Femur (tissue), 1 donor: ENCODE measurements at places on chromosomes 7 and 10.

- no peak for DNase-seq
Observed at GRCh38 chr7:8154272-8154671, 107.7 kb downstream of the ICA1 start.

DNA sequence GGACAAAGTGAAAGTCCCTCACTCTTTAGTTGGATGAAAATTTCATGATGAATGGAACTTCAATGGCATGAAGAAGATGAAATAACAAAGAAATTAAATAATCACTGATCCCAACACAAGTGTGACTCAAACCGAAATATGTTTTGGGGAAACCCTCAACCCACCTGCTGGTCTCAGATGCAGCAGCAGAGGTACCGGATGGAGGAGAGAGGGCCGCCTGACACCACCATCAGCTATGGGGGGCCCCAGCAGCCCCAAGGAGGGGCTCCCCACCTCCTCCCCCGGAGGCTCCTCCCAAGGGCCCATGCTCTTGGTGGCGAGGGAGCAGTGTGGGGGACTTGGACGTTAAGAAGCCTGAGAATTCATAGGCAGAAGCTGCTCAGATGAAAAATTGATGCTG, 137.2 kb upstream of the ADARB2 start:
- no peak for DNase-seq

DNA sequence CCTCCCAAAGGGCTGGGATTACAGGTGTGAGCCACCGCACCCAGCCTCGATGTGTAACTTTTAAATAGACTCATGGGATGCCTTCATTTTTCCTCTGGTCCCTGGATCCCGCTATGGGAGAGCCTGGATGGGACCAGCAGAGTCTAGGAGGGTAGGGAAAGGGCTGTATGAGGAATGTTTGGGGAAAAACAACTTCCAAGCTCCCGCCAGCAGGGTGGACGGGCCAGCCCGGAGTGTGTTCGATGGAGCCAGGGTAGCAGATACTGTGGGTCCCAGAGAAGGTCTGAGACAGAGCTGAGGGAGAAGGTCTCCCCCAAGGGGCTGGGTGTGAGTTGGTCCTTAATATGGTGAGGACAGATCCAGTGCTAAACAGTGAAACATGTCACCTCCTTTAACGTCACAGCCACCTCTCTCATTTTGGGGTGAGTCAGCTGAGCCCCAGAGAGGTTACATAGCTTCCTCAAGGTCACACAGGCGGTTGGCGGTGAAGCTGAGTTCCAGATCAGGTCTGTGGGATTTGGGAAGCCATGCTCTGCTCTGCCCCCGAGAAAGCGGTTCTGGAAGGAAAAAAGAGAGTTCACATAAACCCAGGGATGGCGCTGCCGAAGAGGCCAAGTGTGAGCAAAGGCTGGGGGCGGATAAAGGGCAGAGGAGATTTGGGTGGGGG, 66.4 kb downstream of the MYL10 start:
- no peak for DNase-seq

GRCh38 chr10:88849234-88849633, 2.4 kb downstream of the ANKRD22 start:
- DNase-seq: no peak

GRCh38 chr10:37401225-37401624, 275.8 kb downstream of the ANKRD30A start:
- no peak for DNase-seq

DNA sequence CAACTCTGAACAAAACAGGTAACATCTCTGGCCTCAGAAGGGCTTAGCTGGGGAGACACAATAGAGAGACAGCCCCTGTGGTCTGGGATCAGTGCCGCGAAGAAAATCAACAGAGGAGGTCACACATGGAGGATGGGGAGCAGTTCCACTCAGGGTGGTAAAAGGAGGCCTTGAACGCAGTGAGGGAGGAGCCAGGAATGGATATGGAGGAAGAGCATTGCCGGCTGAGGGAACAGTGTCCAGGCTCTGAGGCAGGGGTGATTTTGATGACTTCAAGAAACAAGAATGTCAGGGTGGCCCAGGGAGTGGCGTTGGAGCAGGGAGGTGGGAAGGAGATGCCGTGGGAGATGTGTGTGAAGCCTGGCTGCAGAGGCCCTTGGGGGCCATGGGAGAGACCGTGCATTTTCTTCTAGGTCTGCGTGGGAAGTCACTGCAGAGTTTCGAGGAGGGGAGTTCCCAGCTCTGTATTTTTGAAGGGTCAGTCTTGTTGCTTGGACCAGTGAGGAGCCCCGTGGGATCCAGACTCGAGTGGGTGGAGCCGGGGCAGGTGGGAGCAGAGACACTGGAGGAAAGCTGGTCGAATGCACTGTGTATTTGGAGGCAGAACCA, 35.7 kb upstream of the SH2D4B start:
- peak; percentile 17 for DNase-seq

GRCh38 chr7:37462138-37462537, 13.5 kb upstream of the ELMO1 start:
- no peak for DNase-seq

DNA sequence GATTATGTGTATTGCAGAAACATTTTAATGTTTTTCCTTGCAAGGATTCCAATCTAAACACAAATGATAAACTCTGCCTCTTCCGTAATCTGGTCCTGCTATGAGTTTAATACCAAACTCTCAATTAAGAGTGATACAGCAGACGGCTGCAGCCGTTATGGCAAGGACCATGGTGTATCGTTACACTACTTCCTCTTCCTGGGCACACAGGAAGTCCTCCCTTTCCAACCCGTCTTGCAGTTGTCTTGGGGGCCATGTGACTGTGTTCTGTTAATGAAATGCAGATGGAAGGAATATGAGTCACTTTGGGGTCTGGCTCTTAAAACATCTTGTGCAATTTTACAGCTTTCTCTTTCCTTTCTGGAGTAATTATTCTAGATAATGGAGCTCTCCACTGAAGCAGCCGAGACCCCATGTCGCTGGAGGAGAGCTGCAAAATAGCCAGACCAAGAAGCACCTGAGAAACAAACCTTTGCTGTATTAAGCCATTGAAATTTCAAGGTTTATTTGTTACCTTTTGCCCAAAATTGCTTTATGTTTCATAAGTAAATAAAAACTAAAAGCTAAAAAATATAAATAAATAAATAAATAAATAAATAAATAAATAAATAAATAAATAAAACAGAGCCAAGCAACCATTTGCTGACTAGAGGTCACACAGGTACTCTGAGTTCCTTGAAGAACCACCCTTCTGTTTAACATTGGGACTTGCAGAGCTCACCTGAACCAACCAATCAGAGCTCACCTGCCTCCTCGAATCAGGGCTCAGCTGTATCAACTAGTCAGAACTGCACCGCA, 74.7 kb downstream of the FRMPD2 start:
- no peak for DNase-seq

DNA sequence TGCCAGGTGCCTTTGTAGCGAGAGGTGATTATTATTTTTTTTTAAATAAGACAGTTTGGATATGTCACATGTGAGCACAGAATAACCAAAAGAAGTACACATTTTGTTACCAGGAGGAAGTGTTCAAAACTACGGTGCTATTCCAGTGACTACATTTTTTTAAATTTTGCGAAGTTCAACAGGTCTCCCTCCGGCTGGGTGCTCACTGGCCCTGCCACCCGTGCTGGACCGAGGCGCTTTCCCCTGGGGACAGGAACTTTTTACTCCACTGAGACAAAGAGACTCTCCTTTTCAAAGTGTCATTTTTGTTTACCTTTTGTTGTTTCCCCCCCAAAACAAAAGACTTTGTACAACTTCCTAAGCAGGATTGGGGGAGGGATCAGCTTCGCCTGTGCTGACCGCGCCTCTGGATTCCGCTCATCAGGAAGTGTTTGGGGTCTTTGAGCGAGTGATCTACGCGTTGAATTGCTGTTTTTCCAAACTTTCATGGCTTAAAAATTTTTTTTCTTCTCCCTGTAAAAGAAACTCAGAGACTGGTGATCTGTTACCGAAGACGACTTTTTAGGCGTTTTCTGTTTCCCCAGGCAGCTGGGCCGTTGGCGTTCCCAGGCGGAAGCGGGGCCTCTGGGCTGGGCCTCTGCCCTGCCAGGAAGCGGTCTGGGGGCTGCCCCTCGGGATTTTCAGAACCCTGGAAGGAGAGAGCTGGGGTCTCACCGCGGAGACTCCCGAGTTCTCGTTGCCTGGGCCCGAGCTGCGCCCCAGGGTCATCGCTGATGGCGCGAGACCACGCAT, 7.2 kb downstream of the EN2 start:
- no peak for DNase-seq

DNA sequence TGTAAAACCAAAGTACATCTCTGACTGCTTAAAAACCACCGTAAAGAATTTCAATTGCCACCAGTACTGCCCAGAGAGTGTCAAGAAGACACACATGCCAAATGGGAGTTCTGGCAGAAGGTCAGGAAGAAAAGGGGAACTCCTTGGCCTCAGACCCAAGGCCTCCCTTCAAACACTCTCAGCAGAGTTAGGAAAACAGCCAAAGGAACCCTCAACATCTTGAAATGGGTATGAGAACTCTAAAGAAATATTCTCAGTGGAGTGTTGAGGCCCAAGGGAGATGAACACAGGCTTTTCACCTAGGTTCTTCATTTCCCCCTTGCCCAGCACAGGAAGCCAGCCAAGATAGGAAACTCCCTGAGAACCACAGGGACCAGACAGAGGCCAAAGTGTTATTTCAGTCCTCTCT, 96.1 kb upstream of the ASAH2 start:
- no peak for DNase-seq

DNA sequence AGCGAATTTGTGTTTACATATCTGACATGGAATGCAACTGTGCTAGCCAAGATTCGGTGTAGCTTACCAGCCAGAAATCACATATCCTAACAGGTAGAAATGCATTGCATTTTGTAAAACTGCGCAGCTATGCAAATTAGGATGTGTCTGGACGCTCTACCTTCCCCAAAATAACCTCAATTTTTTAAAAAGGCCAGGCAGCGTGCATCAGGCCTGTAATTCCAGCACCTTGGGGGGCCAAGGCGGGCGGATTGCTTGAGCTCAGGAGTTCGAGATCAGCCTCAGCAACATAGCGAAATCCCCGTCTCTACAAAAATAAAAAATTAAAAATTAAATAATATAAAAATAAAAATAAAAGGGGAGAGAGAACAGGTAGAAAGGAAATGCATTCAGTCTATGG, 305.0 kb downstream of the TYW1 start:
- no peak for DNase-seq

DNA sequence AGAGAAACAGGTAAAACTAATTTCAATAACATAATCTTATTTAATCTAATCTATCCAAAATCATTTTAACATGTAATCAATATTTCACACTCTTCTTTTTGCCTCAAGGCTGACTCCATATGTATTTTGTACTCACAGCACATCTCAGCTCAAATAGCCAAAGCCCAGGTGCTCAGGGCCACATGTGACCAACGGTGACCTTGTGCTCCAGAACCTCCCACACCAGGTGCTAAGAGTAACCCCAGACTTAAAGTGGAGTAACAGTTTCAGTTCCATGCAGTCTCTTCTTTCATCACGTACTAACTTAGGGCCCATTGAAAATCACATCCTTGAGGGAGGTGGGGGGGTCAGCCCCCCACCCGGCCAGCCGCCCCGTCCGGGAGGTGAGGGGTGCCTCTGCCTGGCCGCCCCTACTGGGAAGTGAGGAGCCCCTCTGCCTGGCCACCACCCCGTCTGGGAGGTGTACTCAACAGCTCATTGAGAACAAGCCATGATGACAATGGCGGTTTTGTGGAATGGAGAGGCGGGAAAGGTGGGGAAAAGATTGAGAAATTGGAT, 47.3 kb downstream of the NCAPG2 start:
- DNase-seq: no peak

DNA sequence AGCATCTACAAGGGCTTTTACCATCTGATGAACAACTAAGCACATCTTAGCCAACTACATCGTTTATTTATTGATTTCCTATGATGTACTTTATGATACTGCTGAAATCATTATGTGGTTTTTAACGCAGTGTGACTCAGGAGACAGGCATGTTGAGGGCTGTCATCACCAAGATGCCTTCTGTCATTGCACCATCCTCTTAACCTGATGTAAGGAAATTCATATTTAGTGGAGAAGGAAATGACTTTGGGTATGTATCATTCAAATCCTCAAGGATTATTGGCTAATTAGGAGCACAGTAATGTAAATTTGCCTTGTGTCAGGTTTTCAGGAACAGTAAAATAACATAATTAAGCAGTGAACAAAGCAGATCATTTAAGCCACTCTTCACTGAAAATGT, 138.5 kb upstream of the MGMT start:
- no peak for DNase-seq

DNA sequence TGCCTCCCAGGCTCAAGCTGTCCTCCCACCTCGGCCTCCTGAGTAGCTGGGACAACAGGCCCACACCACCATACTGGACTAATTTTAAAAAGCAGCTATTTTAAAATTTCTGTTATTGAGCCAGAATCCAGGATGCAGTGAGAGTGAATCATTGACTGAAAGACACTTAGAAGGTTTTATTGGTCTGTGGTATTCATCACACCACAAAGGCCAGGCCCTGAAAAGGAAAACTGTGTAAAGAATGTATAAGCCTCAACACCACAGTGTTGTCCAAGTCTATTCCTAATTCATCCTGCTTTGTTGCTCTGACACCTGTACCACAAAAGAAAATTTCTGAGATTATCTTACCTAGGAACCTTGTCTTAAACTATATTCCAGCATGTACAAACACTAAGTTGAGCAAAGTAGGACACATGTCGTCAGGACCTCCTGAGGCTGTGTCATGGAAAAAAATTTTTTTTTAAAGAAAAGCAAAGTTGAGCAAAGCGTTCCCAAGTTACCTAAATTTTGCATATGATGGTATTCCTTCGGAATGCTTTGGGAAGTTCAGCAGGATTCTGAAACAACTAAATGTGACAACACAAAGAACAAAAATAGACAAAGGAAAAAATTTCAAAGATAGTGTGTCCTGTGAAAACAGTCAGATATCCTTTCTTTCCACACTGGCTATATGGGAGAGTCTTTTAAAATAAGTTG, 129.6 kb upstream of the MKLN1 start:
- DNase-seq: no peak

DNA sequence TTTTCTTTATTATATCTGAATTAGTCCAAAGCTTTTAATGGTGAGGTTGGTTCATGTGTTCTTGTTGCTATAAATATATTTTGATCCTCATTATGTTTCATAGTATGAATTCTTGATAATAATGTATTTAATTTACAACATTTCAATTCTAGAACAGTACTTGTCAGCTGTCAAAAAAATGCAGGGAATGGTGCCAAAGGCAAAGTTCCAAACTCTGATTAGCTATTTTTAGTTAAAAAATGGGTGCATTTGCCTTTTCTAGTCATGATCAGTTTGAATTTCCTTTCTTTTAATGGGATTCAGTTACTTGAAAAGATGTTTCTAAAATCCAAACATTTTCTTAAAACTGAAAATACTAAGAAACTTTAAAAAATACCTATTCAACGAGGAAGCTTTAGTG, 49.6 kb downstream of the ANKIB1 start:
- DNase-seq: no peak
